ENCODE measurements at places on chromosomes 4 and X. TPM values are rescaled to one million over a fixed set of nuclear protein-coding genes. Genes with fewer than 3 reads are reported as not detected.

GRCh38 chrX:154546354-154547244 lies at the start of gene G6PD:
G6PD (minus strand) TSS chrX:154546846; CDS start chrX:154546155, 691 bp downstream.
- DNase-seq = no peak

- peak; percentile 95 for DNase-seq
Observed at GRCh38 chr4:156294577-156294976, 340.9 kb upstream of the CTSO start.

ABCD1 gene
- 30.5 TPM for total RNA-seq

DCUN1D4 gene
- total RNA-seq = 23.3 TPM
